ENCODE measurements at places on chromosomes 11 and 22.
A peak's percentile ranks its signal among the peaks of the same experiment; 100 is the strongest.

GRCh38 chr11:75429902-75430713, 2.9 kb downstream of the KLHL35 start:
- no peak for DNase-seq

DNA sequence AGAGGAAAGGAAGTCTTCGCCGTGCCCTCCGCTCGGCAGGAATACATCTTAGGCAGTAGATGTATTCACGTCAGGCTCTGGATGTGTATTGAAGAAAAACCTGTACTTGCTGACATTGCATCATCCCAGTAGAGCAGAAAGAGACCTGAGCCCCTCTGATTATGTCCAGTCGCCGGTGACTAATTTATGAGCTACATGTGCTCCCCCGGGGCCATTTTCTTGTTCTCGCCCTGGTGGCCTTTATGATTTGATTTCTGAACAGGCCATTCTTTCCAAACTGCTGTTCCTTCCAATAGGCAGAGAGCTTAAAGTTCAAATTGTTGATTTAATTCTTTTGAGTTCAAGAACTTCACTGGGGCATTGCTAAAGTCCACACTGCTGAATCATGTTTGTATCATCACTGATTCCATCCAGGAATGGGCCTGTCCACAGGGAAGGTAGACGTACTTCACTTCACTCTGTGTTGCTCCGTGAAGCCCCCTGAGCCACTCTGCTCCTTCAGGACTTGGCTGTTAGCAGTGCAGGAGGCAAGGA, 137.3 kb upstream of the RASSF10 start:
- DNase-seq = no peak

DNA sequence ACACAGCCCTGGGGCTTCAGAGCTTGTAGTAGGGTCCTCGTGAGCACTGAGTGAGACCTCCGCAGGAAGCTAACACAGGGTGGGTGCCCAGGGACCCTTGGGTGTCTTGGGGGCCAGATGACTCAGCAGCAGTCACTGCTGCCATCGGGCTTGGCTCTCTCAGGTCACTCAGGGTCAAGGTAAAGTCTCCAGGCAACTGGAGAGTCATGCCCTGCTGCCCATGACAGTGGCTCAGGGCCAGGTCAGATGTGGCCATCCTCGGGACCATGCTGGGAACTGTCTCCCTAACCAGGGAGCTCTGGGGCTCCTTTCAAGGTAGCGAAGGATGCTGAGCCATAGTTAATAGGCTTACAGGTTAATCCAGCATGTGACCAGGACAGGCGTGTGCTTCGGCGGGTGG, 44.4 kb upstream of the SLC22A12 start:
- DNase-seq = no peak

GRCh38 chr22:41831383-41831782, 1.5 kb upstream of the SREBF2 start:
- no peak for DNase-seq

- DNase-seq = no peak
These were observed 3.3 kb upstream of the GRAMD1B start for GRCh38 chr11:123426789-123427188.

- DNase-seq = no peak
These were observed 50.3 kb downstream of the TRIOBP start for GRCh38 chr22:37747080-37747714.

DNA sequence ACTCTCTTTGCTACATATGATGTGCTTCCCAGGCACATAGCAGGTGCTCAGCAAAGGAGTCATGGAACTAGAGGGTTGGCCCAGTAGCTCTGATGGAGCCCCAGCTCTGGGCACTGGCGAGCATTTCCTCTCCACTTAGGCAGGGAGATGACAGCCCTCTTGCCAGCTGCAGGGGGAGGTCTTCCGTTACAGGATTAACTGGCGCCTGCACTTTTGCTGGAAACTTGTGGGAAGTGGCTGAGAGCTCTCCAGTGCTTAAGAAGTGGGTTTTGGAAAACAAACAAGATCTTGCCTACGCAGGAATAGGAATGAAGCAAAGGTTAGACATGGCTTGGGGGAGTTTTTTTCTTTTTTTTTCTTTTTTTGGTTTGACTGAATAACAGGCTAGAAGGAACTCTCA, 75.5 kb downstream of the MICAL2 start:
- no peak for DNase-seq

DNA sequence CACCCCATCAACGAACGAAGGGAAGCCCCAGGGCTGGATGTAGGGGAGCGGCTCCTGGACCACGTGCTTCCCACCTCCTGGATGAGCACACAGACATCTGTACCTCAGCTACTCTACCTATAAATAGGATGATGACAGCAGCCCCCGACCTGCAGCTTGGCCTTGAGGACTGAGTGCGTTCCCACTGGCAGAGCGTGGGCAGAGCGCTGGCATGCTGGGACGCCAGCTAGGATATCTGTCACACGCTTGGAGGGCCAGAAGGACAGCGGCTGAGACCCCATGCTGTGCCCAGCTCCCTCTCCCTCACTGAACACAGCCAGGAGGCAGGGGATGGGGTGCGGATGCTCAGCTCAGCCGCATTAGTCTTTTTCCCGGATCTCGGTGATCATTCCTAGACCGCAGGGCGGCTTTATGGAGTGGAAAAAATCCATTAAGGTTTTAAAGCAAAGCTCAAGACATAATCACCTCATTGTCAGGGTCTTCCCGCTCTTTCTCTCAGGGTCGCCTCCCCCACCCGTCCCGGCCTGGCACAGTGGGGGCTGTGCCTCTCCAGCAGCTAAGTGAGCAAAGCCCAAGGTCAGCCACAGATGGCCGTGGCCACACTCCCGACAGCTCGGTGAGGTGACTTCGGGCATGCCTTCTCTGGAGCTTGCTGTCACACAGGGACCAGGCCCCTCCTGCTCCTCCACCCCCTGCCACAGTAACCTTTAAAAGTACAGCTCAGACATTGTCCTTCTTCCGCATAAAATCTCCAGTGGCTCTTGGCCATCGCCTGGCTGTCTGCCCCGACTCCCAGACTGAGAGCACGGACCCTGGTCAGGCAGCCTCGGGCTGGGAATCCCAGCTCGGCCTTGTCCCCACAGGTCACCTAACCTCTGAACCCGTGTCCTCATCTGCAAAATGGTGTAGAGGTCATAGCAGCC, 69.6 kb upstream of the SHISAL1 start:
- DNase-seq = no peak

DNA sequence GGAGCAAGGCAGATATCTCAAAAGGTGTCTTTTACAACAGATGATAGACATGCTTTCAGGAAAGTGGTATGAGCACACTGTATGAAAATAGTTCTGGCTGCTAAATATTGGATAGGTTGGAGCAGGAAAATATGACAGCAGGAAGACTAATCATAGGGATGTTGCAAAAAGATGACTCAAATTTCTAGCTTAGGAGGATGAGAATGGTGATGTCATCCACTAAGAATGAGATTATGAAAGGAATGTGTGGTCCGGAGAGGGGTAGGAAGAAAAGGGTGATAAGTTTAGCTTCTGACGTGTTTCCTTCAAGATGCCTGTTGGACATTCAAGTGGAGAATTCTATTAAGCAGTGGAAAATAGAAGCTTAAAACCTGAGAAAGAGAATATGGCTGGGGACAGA, 46.4 kb downstream of the RCN1 start:
- DNase-seq = peak; percentile 95

GRCh38 chr11:30511408-30511807, 74.7 kb downstream of the MPPED2 start:
- DNase-seq = no peak

GRCh38 chr22:39631381-39632286, 61.1 kb downstream of the CACNA1I start:
- no peak for DNase-seq

GRCh38 chr22:20829491-20830134, 29.0 kb downstream of the PI4KA start:
- DNase-seq = no peak

DNA sequence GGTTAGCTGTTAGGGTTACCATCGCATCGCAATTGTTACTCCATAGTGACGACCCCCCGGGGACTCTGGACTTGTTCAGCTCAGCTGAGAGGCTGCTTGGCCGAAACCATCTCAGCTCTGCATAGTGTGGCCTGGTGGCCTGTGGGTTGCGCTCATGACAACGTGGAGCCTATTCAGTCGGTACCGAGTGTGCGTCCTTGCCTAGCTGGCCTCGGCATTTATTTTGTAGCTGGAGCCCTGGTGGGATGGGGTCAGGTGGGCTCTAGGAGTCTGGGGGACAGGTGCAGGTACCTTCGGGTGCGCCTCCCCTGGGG, 13.5 kb downstream of the LRP5 start:
- no peak for DNase-seq

DNA sequence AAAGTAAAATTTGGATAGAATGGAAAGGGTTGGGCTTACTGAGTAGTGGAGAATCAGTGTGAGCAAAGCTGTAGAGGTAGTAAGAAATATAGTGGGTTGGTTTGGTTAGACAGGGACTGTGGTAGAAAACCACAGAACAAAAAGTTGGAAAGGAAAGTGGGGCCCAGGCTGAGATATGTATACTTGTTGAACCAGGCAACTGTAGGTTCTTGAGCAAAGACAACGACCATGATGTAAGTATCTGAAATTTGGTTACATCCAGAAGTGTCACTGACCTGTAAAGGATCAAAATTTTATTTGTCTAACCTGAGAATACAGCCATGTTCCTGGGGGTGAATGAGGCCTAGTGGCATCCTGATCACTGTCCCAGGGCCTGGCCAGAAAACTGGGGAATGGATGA, 114.1 kb downstream of the STIM1 start:
- no peak for DNase-seq

- no peak for DNase-seq
These were observed 47.5 kb upstream of the E2F8 start for GRCh38 chr11:19288256-19288655.

GRCh38 chr11:19721176-19721575, 8.5 kb downstream of the NAV2 start:
- DNase-seq = no peak

GRCh38 chr11:113278925-113279324, 35.5 kb upstream of the TTC12 start:
- DNase-seq = no peak

- DNase-seq = no peak
These were observed 90.1 kb downstream of the STK33 start for GRCh38 chr11:8503910-8504364.

- no peak for DNase-seq
These were observed 2.2 kb upstream of the C11orf16 start for GRCh38 chr11:8934742-8935488.

DNA sequence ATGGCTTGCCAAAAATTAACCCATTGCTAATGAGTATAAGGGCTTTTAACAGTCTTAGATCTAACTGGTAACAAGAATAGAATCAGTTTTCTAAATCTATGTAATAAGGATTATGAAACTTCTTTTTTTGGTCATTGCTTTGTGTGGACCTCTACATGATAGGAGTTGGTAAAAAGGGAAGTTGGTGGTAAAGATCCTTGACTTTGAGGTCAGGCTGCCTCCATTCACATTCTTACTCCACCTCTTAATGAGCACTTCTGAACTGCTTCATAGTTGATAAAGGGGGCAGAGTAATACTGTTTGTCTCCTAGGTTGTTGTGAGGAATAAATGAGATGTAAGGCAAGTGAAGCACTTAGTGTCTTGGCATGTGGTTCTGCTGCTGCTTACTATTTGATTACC, 10.6 kb downstream of the EIF3M start:
- DNase-seq = no peak

DNA sequence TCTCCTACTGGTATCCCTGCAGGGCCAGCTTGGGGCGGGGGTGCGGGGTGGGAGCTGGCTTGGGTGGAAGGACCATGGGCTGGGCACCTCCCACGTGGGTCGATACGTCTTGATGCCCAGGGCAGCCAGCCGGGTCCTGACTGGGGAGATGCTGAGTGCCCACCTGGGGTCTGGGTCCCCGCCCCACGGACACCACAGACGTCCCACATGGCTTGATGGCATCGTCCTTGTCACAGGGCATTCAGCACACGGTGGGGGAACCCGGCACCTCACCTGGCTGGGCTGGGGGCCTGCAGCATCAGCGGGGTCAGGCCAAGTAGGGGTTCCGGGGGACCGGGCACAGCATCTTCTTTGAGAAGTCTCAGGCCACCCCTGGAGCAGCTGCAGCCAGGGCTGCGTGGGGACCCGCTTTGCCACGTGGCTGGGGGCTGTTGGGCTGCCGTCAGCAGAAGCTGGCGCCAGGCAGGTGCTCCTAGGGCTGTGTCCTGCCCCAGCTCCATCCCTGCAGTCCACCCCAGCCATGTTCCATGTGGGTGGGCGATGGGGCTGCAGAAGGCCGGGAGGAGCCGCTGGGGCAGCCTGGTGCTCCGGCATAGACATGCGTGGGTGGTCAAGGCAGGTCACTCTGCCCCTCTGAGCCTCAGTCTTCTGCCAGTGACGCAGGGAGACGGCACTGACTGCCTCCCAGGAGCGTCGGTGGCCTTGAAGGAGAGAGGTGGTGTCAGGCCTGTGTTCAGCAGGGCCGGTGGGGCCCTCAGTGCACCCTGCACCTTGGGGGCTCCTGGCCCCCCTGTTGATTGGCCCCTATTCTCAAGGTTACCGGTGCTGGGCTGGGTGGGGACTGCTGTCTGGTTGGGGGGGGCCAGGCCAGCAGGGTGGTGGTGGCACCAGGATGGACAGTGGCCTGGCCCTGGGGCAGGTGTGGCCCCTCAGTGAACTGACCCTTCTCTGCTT, 8.4 kb downstream of the SELENOO start:
- no peak for DNase-seq

DNA sequence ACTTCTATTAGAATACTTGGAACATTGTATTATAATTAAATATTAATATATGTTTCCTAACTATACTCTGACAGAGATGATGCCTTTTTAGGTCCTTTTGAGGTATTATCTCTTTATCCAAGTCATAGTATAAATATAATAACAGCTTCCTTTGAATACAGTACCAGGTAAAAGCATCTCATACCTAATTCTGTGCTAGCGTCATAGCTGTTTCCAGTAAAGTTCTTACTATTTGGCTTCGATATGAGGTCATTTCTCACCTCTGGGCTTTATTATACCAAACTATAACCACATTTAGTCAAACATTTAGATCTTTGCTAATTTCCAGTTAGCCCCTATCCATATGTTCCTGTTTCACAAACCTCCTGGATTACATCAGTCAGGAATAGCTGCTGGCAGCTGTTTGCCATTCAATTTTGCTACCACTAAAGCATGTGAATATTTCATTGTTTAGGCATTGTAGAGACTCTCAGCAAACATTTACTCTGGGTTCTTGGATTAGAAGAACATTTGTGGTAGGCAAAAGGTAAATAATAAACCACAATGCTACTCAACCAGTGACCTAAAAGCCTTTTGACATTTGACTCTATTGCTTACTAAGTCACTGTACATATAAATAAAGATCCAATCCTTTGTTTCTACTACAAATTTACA, 255.1 kb downstream of the TTC28 start:
- DNase-seq = peak; percentile 61

DNA sequence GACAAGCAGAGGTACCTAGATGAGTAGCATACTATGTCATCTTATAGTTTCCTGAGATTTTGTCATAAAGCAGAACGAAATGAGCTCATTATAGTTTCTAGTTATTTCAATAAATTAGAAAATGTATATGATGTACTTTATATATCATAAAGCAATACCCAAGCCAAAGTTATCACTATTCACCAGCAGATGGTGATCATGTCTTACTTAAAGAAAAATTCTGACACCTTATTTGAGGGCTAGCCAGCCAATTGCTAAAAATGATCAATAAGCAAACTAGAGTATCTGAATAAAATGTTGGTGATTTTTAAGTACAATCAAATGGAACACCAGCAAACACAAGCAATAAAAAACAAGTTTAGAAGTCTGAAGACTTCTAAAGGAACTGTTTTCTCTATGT, 44.1 kb downstream of the RSF1 start:
- no peak for DNase-seq

- DNase-seq = no peak
These were observed 58.7 kb upstream of the FAM181B start for GRCh38 chr11:82792319-82792718.

All from GM04503 (cell line).